Activated CD8-positive, alpha-beta memory T cell treated with anti-CD3 and anti-CD28 coated beads, Interleukin-2, amount 10 ng/mL, durations not matched to agents 7 days and 5 days (primary cell): ENCODE measurements at places on chromosomes 3 and 15.

DNA sequence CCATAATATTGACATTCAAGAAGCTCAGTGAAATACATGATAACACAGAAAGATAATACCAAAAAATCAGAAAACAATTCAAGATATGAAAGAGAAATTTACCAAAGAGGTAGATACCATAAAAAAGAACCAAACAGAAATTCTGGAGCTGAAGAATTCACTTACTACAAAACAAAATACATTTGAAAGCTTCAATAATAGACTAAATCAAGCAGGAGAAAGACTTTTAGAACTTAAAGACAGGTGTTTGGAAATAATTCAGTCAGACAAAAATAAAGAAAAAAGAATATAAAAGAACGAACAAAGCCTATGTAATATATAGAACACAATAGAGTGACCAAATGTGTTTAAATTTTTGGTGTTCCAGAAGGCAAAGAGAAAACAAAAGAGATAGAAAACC, 158.7 kb downstream of the MOBP start:
- no peak for DNase-seq

- DNase-seq = no peak
Observed at GRCh38 chr3:85081191-85081906, 122.6 kb downstream of the CADM2 start.

- no peak for DNase-seq
Observed at GRCh38 chr3:129037093-129037419, 23.5 kb upstream of the GP9 start.

DNA sequence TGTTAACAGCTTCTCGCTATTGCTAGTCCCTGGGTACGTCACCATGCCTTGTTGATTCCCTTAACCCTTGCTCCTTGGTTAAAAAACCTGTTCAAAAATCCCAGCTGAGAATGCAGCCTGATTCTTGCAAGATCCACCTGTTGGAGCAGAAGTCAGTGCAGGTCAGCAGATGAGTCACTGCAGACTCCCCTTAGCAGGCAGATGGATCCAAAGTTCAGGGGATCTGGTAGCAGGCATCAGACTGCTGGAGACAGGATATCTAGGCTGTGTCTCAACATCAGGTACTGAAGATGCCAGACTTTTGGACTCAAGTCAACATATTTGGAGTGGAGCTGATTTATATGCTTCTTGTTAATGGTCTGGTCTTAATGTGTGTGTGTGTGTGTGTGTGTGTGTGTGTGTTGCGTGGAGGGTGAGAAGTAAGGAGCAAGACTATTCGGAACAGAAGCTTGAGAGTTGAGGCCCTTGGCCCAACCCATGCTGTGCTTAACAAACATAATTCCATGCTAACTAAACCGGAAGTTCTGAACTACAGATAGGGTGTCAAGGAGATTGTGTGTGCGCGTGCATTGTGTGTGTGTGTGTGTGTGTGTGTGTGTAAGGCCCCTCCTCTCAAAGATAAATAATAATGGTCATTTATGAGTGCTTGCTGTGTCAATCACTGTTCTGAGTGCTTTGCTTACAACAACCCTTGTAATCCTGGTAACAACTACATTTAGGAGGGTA, 1.0 kb upstream of the C3orf52 start:
- DNase-seq = no peak

DNA sequence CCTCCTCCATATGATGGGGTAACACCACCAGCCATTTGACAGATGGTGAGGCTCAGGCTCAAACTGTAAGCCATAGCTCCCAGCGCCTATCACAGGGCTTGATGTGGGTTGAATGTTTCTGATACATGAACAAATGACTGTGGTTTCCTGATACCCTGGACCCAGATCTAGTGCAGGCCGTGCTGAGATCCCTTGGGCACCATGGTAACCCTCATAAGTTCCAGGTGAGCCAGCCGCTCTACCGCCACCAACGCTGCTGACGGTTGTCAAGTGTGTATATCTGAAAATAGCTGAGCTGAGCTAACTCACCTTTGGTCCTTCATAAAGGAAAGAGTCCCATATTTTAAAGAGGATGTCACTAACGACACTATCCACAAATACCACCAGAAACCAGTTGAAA, 74.5 kb downstream of the TBC1D2B start:
- DNase-seq = no peak

GRCh38 chr3:18809640-18810305, 338.5 kb upstream of the KCNH8 start:
- no peak for DNase-seq

DNA sequence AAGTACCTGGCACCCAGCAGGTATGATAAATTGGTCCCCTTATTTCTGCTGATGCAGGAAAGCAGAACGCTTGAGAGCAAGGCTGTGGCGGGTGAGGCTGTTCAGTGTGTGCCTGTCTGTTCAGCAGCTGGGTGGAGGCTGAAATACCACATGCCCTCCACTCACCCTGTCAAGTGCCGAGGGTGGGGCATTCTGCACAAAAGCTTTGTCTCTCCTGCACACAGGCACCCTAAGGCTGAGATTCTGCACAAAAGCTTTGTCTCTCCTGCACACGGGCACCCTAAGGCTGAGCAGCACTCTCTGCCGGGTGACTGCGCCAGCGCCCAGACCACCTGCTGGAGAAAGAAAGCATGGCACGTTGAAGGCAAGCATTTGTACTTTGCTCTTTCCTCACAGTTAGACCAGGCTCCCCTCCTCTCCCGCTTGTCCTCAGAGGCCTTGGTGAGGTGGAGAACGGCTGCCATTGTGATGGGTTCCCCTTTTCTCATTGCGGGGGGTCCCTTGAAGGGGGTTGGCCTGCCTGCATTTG, 97.5 kb downstream of the BDH1 start:
- no peak for DNase-seq

GRCh38 chr3:62659660-62660059, 215.6 kb downstream of the CADPS start:
- DNase-seq = no peak

DNA sequence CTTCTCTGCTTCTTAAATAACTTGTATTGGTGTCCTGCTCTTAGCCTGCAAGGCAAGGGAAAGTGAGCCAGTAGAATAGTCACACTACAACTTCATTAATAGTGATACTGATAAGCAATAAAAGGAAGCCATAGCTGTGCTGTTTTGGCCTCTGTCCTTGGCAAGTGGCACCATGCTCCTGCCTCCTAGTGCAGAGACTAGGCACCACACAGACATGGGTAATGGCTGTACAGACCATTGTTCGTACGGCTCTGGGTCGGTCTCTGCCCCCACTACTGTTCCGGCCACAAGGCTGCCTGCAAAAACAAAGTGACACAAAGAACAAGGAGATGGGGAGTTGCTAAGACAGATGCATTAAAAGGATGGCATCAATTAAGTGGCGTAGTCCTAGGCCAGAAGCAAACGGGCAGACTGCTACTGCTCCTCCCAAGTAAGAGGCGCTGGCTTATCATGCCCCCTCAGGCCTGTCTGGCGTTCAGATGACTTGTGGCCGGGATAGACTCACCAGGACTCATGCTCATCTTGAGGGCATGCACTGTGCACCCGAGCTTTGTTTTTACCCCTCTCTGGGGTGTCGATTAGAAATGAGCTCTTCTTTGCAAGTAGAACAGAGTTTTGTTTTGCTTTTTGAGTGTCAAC, 75.6 kb downstream of the TRAK1 start:
- no peak for DNase-seq

GRCh38 chr3:138600100-138600745, 6.2 kb upstream of the CEP70 start:
- DNase-seq = no peak

GRCh38 chr15:40313531-40314398, 6.0 kb upstream of the PLCB2 start:
- DNase-seq = peak; percentile 52

DNA sequence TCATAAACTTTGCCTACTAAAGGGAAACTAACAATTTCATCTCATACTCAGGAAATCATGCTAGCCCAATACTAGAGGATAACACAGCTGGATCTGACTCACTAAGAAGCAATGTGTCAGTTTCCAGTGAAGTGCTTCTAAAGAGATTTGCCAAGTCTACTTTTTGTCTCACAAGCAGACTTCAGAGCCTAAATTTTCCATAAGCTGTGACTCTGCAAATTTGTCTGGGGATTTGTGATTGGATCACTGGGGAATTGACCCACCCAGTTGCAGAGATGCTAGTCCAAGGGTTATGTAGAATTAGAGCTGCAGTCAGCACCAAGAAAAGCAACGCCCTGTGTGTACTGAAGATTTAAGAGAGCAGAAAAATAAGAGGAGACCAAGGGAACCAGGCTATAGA, 647.1 kb downstream of the NTRK3 start:
- no peak for DNase-seq

- peak; percentile 42 for DNase-seq
Observed at GRCh38 chr15:91482799-91483198, 370.7 kb upstream of the SLCO3A1 start.

GRCh38 chr3:55330355-55330754, 156.8 kb downstream of the WNT5A start:
- no peak for DNase-seq

DNA sequence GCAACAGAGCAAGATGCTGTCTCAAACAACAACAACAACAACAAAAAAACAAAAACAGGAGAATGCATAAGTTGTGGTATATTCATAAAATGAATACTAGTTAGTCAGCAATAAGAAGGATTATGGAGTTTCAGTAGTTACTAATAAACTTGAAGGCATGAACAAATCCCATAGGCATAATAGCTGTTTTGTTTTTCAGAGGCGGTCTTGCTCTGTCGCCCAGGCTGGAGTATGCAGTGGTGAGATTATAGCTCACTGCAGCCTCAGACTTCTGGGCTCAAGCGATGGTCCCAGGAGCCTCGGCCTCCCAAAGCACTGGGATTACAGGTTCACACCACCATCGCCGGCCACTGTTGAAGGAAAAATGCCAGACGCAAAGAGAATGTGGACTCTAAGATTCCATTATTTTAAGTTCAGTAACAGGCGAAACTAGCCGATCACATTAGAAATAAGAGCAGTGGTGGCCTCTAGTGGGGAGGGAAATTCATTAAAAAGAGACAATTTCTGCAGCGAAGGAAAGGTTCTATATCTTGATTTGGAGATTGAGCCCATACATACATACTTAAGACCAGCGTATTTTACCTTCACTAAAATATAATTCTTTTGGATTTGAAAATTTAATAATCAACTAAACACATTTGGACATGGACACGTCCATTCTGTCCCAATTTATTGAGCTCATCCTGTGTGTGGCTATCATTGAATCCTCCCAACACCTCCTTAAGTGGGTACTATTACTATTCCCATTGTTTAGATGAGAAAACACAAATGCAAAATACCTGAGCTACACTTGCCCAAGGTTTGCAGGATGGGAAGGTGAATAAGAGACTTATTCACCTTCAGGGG, 27.4 kb upstream of the HDAC11 start:
- DNase-seq = peak; percentile 60

GRCh38 chr15:48695827-48696573, 50.5 kb upstream of the FBN1 start:
- no peak for DNase-seq

- DNase-seq = no peak
Observed at GRCh38 chr3:103127098-103127630, 692.3 kb downstream of the ZPLD1 start.

GRCh38 chr3:188299068-188299467, 145.1 kb downstream of the LPP start:
- DNase-seq = peak; percentile 72

DNA sequence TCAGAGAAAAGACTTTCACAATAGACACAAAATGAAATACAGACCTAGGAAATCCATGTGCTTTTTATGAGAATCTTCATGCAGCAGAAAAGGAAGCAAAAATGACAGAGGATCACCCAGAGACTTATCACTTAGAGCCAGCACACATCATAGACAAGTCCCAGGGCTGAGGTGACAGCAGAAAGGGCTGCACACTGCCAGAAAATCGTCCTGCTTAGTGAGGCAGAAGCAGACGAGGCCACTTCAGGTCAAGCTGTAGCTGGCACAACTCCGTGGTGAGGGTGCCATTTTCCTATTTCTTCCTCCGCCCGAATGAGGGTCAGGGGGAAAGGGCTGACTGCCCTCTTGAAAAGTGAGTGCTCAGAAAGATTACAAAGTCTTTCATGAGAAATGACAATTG, 95.9 kb upstream of the TNIK start:
- DNase-seq = no peak

- DNase-seq = peak; percentile 83
Observed at GRCh38 chr15:69394556-69395282, 19.4 kb upstream of the KIF23 start.

DNA sequence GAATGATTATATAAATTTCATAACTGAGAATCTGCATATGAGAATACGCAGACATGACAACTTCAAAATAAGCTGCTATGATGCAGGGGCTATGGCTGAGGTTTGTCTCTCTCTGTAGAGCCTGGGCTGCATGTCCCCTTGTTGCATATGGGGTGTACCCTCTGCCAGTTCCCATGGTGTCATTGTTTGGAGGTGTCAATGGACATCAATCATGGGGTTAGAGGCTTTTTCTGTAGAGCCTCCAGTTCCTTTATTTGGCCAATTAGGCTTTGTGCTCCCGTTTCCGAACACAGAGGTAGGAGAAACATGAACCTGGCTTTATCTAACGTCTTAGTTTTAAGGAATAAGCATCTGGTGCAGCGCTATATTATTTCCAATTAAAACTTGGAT, 77.3 kb upstream of the RARB start:
- no peak for DNase-seq

GRCh38 chr3:42161050-42161935, 70.1 kb downstream of the TRAK1 start:
- DNase-seq = no peak

GRCh38 chr3:49415931-49416601, 3.8 kb downstream of the TCTA start:
- DNase-seq = peak; percentile 86

DNA sequence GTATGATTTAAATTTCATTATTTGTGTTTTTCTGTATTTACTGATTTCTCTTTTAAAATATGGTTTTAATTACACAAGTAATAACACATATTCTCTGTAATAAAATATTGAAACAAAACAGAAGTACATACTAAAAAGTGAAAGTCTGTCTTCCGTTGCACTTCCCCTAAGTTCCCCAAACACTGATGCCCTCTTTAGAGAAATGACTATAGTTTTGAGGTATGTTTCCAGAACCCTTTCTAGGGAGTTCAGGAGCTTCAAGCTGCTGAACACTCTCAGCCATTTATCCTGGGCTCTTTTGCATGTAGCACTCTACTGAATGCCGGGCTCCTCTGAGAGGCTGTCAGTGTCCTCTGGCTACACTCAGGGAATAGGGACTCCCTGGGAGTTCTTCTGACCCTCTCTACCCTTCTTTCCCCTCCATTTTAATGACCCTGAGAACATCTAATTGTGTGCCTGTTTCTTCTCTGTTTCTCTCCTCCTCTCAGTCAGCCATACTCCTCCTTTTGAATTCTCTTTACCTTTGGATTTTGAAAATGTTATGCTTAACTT, 60.4 kb upstream of the KCNAB1 start:
- DNase-seq = no peak

GRCh38 chr15:63448266-63448665, 56.1 kb upstream of the USP3 start:
- no peak for DNase-seq

- no peak for DNase-seq
Observed at GRCh38 chr15:58467121-58467721, 35.4 kb downstream of the LIPC start.

GRCh38 chr15:68314563-68314962, 37.0 kb downstream of the FEM1B start:
- no peak for DNase-seq
